B cell (primary cell): ENCODE measurements at places on chromosomes 2 and 18. TPM values are rescaled to one million over a fixed set of nuclear protein-coding genes. Genes with fewer than 3 reads are reported as not detected.

AQP12A gene
- total RNA-seq, result not detected in 2 replicates

HTR2B gene
- not detected in 2 replicates for total RNA-seq

SESTD1 gene
- total RNA-seq, result 66.1 and 71.9 TPM in 2 replicates

GALNT5 gene
- not detected in 2 replicates for total RNA-seq

TPO gene
- not detected in 2 replicates for total RNA-seq

CXCR1 gene
- 0.12 TPM in 1 of 2 replicates, not detected in the other for total RNA-seq

COL6A3 gene
- 0.10 and 0.22 TPM in 2 replicates for total RNA-seq

MATN3 gene
- total RNA-seq, result not detected in 2 replicates

LYPD1 gene
- 0.22 TPM in 1 of 2 replicates, not detected in the other for total RNA-seq

TUBB8B gene
- 0.49 and 0.95 TPM in 2 replicates for total RNA-seq

IL37 gene
- 0.79 TPM in 1 of 2 replicates, not detected in the other for total RNA-seq

DNA sequence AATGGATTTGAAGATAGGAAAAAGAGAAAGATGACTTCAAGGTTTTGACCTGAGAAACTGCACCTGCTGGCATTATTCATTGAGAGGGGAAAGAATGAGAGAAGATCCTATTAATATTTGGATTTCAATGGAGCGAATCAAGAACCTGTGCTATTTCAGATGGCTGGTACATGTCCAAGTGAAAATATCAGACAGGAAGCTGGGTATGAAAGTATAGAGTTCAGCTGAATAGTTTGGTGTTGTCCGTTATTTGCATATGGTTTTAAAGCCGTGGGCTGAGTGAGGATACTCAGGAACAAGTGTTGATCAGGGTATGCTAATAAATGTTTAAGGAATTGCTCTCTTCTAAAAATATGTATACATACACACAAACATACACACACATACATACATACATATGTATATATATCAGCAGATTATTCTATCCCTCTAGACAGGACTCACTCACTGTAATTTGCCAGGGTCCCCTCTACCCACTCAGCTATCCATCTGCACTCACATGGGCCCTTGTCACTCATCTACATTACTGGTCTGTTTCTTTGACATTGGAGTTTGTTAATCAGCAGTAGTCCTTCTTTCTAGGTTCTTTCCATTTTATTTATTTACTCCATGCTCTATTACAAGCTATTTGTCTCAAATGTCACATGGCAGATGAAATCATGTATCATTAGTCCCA lies 33.9 kb upstream of the IKZF2 start:
- no peaks in the 10 kb centered on the region for H3K27me3 ChIP-seq
- peaks cover 6% of the 10 kb centered on the region for H3K4me1 ChIP-seq
- no peaks in the 10 kb centered on the region for H3K36me3 ChIP-seq

- H3K27ac ChIP-seq, result no peak overlapping the region
- H3K4me3 ChIP-seq, result no peak overlapping the region
- no peaks in the 10 kb centered on the region for H3K27me3 ChIP-seq
- no peaks in the 10 kb centered on the region for H3K4me1 ChIP-seq
- DNase-seq, result no peak
These were observed 33.2 kb downstream of the PTPN4 start for GRCh38 chr2:119792907-119793312.

- no peaks in the 10 kb centered on the region for H3K4me1 ChIP-seq
- H3K36me3 ChIP-seq, result no peaks in the 10 kb centered on the region
- H3K4me3 ChIP-seq, result no peak overlapping the region
- no peaks in the 10 kb centered on the region for H3K27me3 ChIP-seq
- DNase-seq, result no peak
- H3K27ac ChIP-seq, result no peak overlapping the region
These were observed 380.6 kb downstream of the TSN start for GRCh38 chr2:122136056-122136455.

GRCh38 chr18:50797142-50797541 lies 22.7 kb downstream of the MRO start:
- no peak overlapping the region for H3K27ac ChIP-seq
- H3K4me3 ChIP-seq, result no peak overlapping the region
- no peaks in the 10 kb centered on the region for H3K36me3 ChIP-seq

GRCh38 chr18:79396431-79397246 lies 909 bp downstream of the NFATC1 start:
- peaks cover 48% of the 10 kb centered on the region for H3K4me1 ChIP-seq
- no peaks in the 10 kb centered on the region for H3K36me3 ChIP-seq
- peak; percentile 73 for DNase-seq
- peak overlapping the region; percentile 69 for H3K27ac ChIP-seq
- no peak overlapping the region for H3K4me3 ChIP-seq

DNA sequence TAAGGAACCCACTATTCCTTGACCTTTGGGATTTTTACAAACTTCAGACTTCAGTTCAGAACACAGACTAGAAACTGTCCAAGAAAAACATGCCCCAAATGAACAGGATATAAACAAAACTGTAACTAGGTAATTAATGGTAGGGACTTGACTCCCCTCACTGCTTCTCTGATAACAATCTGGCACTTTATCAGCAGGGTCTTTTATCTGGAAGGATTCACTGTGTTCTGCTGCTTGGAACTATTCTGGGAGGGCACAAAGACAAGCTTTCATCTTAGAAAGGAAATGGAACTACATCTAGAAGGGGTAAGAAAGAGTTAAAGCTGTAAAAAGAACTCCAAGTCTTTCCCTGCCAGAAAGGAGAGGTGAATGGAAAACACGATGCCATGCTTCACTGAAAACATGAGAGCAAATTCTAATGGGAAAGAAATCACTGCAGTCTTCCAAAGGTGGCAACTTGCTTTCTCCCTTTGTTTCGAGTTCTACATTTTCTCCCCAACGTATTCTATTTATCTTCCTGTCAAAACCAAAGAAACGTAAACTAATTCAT lies 181.2 kb downstream of the THADA start:
- H3K27me3 ChIP-seq, result no peaks in the 10 kb centered on the region
- no peak for DNase-seq
- H3K36me3 ChIP-seq, result peaks cover 1% of the 10 kb centered on the region
- no peak overlapping the region for H3K4me3 ChIP-seq

DNA sequence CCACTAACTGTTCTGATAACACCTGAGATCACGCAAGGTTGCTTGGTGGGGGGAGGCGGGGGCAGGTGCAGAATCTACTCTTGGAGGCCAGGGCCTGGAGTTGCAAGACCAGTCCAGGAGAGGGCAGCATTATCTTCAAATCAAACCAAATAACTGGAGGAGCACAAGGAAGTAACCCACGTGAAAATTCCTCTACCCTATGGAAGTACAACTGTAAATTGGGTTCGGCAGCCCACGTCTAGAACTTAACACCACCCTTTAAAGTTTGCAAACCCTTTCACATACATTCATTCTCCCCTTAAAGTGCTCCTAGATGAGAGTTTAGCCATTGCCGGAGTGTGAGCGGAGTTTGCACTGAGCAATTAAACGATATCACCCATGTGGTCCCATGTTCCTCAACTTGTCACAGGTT lies 19.6 kb upstream of the CXCR1 start:
- peak; percentile 82 for DNase-seq
- no peaks in the 10 kb centered on the region for H3K27me3 ChIP-seq
- H3K4me1 ChIP-seq, result peaks cover 7% of the 10 kb centered on the region
- no peaks in the 10 kb centered on the region for H3K36me3 ChIP-seq
- H3K27ac ChIP-seq, result no peak overlapping the region
- no peak overlapping the region for H3K4me3 ChIP-seq

- no peak overlapping the region for H3K4me3 ChIP-seq
- H3K27me3 ChIP-seq, result peaks cover 98% of the 10 kb centered on the region
- DNase-seq, result peak; percentile 85
- H3K4me1 ChIP-seq, result peaks cover 57% of the 10 kb centered on the region
- no peak overlapping the region for H3K27ac ChIP-seq
- H3K36me3 ChIP-seq, result no peaks in the 10 kb centered on the region
These were observed 8.2 kb upstream of the EN1 start for GRCh38 chr2:118855451-118856279.

DNA sequence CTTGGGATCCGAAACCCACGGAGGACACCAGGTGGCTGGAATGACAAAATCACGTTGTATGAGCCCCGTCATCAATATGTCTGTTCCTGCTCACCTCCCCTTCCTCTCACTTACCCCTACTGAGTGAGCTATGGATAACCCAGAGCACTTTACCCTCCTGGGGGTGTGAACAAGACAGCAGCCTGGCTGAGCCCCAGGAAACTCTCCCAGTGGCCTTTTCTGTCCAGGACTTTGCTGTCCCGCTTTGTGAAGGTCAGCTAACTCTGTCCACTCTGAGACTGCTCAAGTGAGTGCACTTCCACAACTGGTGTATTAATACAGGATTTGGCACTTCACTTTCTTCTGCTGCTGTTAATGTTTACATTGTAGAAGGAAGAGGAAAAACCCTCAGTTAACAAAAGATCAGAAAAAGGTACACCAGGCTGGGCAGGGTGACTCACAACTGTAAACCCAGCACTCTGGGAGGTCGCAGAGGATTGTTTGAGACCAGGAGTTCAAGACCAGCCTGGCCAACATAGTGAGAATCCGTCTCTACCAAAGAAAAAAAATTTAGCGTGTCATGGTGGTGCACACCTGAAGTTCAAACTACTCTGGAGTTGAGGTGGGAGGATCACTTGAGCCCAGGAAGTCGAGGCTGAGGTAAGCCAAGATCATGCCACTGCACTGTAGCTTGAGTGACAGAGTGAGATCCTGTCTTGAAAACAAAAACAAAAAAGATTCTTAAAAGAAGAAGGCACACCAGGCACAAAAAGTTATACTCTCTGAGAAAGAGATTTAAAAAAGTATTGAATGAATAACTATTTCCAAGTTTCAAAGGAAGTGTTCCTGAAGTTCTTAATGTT lies 90.3 kb downstream of the CLHC1 start:
- no peak overlapping the region for H3K4me3 ChIP-seq
- DNase-seq, result no peak
- no peaks in the 10 kb centered on the region for H3K27me3 ChIP-seq
- H3K36me3 ChIP-seq, result no peaks in the 10 kb centered on the region
- H3K4me1 ChIP-seq, result peaks cover 6% of the 10 kb centered on the region
- no peak overlapping the region for H3K27ac ChIP-seq

GRCh38 chr18:6155707-6156106 lies 259.0 kb downstream of the L3MBTL4 start:
- no peaks in the 10 kb centered on the region for H3K27me3 ChIP-seq
- H3K4me1 ChIP-seq, result no peaks in the 10 kb centered on the region
- H3K4me3 ChIP-seq, result no peak overlapping the region
- H3K36me3 ChIP-seq, result no peaks in the 10 kb centered on the region
- no peak overlapping the region for H3K27ac ChIP-seq

DNA sequence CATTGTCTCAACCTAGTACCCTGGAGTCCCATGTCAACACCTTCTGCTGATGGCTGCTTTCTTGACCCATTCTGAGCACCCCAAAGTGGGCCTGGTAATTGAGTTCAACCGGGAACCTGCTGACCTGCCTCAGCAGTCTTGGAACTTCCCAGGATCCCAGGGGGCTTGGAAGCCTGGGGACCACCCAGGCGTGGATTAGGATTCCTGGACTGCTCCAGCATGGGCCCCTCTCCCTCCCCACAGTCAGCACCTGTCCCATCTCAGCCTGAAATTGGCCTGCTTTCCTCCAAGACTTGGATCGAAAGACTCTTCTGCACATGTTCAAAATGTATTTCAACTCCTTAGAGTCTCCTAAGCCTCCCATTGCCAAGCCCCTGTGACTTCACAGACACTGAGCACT lies 15.4 kb upstream of the MRPL33 start:
- H3K4me1 ChIP-seq, result no peaks in the 10 kb centered on the region

DNA sequence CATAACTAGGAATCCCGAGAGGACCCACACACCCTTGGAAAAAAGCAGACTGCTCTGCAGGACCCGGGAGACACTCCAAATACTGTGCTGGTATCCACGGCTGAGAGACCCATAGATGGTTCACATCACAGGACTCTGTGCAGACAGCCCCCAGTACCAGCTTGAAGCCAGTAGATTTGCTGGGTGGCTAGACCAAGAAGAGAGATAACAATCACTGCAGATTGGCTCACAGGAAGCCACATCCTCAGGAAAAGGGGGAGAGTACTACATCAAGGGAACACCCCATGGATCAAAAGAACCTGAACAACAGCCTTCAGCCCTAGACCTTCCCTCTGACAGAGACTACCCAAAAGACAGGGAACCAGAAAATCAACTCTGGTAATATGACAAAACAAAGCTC lies 223.8 kb upstream of the LRATD1 start:
- no peak for DNase-seq
- H3K4me1 ChIP-seq, result no peaks in the 10 kb centered on the region
- no peaks in the 10 kb centered on the region for H3K36me3 ChIP-seq
- no peaks in the 10 kb centered on the region for H3K27me3 ChIP-seq
- no peak overlapping the region for H3K27ac ChIP-seq

DNA sequence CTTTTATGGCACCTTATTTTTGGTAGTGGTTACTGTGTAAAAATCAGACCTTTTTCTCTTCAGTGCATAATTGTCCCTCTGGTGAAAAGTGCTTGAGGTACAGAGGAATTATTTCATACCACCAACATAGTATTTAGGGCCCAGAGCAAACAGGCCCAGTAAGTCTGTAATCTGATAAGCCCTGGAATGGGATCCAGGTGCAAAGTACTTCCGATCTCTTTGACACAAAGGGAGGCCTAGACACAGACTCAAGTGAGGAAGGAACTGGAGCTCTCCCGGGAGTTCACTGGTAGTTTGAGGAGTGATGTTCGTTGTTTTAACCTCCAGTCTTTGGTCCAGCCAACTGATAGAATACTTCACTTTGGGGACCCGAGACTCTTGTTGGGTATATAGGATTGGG lies 57.4 kb downstream of the RAB31 start:
- no peaks in the 10 kb centered on the region for H3K36me3 ChIP-seq
- H3K4me1 ChIP-seq, result no peaks in the 10 kb centered on the region
- no peak overlapping the region for H3K27ac ChIP-seq
- H3K27me3 ChIP-seq, result no peaks in the 10 kb centered on the region
- DNase-seq, result no peak
- H3K4me3 ChIP-seq, result no peak overlapping the region

GRCh38 chr2:49224426-49225010 lies 70.2 kb upstream of the FSHR start:
- no peak for DNase-seq
- no peak overlapping the region for H3K4me3 ChIP-seq
- no peak overlapping the region for H3K27ac ChIP-seq
- no peaks in the 10 kb centered on the region for H3K4me1 ChIP-seq

GRCh38 chr2:234212534-234212933 lies 162.0 kb downstream of the SPP2 start:
- no peak overlapping the region for H3K27ac ChIP-seq
- DNase-seq, result no peak
- H3K36me3 ChIP-seq, result no peaks in the 10 kb centered on the region
- no peaks in the 10 kb centered on the region for H3K4me1 ChIP-seq

DNA sequence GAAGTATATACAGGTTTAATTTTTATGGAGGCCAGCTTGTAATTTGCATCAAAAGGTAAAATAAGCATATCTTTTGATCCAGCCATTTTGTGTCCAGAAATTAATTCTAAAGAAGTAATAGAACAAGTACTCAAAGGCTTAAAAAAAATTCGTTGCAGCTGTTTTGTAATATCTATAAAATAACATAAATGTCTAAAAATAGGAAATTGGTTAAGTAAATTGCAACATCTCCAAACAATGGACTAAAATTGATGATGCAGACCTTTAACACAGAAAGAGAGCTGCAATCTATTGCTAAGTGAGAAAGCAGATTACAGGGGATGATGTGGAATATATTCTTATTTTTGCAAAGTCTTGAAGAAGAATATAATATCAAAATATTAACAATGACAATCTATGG lies 19.4 kb downstream of the AAK1 start:
- no peak overlapping the region for H3K4me3 ChIP-seq
- H3K27ac ChIP-seq, result no peak overlapping the region
- DNase-seq, result no peak
- H3K4me1 ChIP-seq, result peaks cover 3% of the 10 kb centered on the region
